HTR-8/SVneo (cell line): ENCODE measurements at places on chromosomes 16 and 17.
A peak's percentile ranks its signal among the peaks of the same experiment; 100 is the strongest.

DNA sequence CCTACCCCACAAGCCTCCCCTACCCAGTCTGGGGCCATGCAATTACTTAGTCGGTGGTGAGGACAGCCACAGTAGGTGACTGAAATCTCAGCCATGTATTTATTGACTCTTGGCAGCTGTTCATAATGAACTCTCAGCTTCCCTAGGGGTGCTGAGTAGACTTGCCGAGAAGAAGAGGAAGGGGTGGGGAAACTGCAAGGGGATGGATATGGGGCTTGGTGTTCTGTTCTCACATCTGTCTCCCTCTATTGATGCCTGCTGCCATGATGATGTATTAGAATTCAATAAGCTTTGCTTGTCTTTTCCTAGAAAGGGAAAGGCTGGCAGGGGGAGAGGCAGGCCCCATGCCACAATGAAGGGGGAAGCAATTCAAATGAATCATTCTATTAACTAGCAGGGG, 112.9 kb downstream of the GP2 start:
- DNase-seq = no peak

GRCh38 chr16:71895679-71896365, 491 bp downstream of the IST1 start:
- DNase-seq = peak; percentile 43

- DNase-seq = no peak
These were observed 47.8 kb downstream of the NFAT5 start for GRCh38 chr16:69613378-69614154.

- peak; percentile 74 for DNase-seq
These were observed 94.2 kb downstream of the NTN1 start for GRCh38 chr17:9115214-9116191.

DNA sequence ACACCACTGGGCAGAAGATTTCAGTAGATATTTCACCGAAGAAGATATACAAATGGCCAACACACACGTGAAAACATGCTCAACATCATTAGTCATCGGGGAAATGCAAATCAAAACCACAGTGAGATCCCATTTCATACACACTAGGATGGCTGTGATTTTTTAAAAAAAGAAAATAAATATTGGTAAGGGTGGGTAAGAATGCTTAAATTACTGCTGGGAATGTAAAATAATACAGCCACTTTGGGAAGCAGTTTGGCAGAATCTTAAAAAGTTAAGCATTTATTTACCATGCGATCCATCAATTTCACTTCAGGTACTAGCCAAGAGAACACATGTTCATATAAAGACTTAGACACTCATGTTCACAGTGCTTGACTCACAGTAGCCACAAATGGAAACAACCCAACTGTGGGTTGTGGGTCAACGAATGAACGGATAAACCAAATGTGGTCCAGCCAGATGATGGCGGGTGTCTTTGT, 6.5 kb upstream of the C16orf74 start:
- DNase-seq = no peak

- no peak for DNase-seq
These were observed 25.7 kb downstream of the BAHCC1 start for GRCh38 chr17:81420769-81421462.

GRCh38 chr17:39667945-39668924, at the start of gene PNMT:
TSS of gene PNMT (plus strand) at chr17:39668453. CDS start at chr17:39668476, 23 bp downstream.
- no peak for DNase-seq

GRCh38 chr17:74199306-74200092, 4.0 kb upstream of the RPL38 start:
- peak; percentile 82 for DNase-seq

DNA sequence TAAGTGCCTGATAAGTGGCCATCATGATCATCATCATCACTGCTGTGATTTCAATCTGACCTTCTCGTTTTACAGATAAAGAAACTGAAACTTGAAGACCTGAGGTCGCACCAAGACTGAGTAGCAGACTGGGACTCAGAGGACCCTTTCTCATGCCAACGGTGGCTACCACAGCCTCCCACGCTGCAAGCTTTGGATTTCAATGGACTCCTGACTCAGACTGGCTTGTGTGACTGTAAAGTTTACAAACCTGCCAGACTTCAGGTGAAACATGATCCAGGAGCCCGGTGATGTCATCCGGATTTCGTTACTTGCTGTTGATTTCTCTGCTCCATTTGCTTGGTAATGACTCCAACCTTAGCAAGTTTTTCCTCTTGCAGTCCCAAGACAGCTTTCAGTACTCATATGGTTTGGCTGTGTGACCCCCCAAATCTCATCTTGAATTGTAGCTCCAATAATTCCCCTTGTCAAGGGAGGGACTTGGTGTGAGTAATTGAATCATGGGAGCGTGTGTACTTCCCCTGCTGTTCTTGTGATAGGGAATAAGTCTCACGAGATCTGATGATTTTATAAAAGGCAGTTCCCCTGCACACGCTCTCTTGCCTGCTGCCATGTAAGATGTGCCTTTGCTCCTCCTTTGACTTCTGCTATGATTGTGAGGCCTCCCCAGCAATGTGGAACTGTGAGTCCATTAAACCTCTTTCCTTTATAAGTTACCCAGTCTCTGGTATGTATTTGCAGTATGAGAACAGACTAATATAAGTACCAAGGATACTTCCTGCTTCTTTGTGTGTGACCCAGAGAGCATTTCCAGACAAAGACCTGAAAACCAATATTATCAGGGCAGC, 26.7 kb upstream of the IRX6 start:
- no peak for DNase-seq

DNA sequence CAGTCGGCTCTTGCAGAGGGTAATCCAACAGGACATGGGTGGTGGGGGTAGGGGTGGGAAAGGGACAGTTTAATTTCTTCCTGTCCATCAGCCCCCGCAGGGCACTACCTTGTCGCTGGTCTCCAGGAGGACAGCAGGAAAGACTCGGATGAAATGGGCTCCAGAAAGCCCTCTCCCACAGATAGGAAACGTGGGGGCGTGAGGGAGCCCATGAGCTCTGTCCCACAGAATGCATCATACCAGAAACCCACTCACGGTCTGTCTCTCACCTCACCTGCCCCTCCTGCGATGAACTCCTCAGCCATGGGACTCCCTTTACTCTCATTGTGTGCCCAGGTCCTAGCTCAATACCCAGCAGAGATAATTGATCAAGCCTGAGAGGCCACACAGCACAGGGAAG, 240.1 kb downstream of the GSG1L start:
- DNase-seq = no peak

GRCh38 chr17:82534401-82534812, 14.9 kb downstream of the FOXK2 start:
- DNase-seq = no peak

GRCh38 chr17:50683434-50684287, 24.1 kb downstream of the ANKRD40 start:
- no peak for DNase-seq
